ENCODE measurements at places on chromosomes 2 and 18. TPM values are rescaled to one million over a fixed set of nuclear protein-coding genes. Genes with fewer than 3 reads are reported as not detected.

Gene SERPINB11
- not detected for total RNA-seq

Gene AMER3
- not detected for total RNA-seq

Gene GATA6
- 4.3 TPM for total RNA-seq

Gene PDE11A
- total RNA-seq = 0.04 TPM

Gene DSG1
- not detected for total RNA-seq

Gene UGT1A7
- total RNA-seq = not detected

Gene LRRC30
- total RNA-seq = not detected

Gene DPP10
- total RNA-seq = not detected

Gene CD28
- 0.80 TPM for total RNA-seq

Gene SERPINB5
- total RNA-seq = 0.45 TPM

Gene LYG1
- 0.45 TPM for total RNA-seq

Gene TACR1
- total RNA-seq = not detected

Gene GDF7
- total RNA-seq = 0.04 TPM

Gene EPB41L3
- total RNA-seq = 5.2 TPM

All from A375 (cell line).